ENCODE measurements at places on chromosomes 1 and 21. TPM values are rescaled to one million over a fixed set of nuclear protein-coding genes. Genes with fewer than 3 reads are reported as not detected.

GRCh38 chr1:173861731-173862145, 6.1 kb downstream of the GAS5 start:
- DNase-seq = no peak
- peaks cover 3% of the 10 kb centered on the region for H3K4me1 ChIP-seq
- no peak overlapping the region for H3K4me3 ChIP-seq
- H3K27ac ChIP-seq = no peak overlapping the region

The AMY1A gene
- not detected for total RNA-seq

The SLC1A7 gene
- total RNA-seq = not detected

DNA sequence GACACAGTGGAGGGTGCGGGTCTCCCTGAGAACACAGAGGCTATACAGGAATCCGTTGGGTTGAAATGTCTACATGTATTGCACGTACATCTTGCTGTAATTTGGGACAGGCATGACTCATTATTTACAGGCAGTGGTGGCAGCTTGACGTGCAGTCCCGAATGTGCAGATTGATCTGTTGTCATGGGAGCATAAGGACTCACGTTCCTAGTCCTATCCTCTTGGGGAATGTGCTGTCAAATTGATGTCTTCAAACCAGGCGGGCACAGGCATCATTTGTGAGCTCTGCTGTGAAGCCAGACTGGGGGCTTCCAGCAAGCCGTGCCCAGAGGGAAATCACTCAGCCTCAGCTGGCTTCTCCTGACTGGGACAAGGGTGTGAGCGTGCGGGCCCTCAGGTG, 40.5 kb downstream of the S100B start:
- no peak overlapping the region for H3K27ac ChIP-seq
- H3K36me3 ChIP-seq = no peaks in the 10 kb centered on the region
- no peak for DNase-seq
- no peaks in the 10 kb centered on the region for H3K27me3 ChIP-seq

DNA sequence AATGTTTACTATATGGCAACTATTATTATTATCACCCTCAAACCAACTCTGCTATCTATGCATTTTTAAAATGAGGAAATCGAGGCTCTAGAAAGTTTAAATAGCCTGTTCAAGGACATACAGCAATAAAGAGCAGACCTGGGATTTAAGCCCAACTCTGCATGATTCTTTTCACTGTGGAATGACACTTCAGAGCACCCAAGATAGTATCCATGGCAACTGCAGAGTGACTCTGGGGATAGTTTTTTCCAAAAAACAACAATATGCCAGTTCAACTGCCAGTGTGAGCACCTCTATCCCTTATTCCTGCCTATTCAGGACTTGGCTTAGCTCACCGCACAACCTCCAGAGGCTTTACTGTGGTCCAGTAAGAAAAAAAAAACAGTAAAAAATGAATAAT, 293.9 kb downstream of the BRINP2 start:
- DNase-seq = no peak
- no peaks in the 10 kb centered on the region for H3K4me1 ChIP-seq
- H3K27me3 ChIP-seq = no peaks in the 10 kb centered on the region
- H3K36me3 ChIP-seq = no peaks in the 10 kb centered on the region
